Effector CD4-positive, alpha-beta T cell (primary cell): ENCODE measurements at places on chromosomes 3 and 15.

- no peak for DNase-seq
Measured at GRCh38 chr15:64249883-64250575, 87.2 kb upstream of the PPIB start.

DNA sequence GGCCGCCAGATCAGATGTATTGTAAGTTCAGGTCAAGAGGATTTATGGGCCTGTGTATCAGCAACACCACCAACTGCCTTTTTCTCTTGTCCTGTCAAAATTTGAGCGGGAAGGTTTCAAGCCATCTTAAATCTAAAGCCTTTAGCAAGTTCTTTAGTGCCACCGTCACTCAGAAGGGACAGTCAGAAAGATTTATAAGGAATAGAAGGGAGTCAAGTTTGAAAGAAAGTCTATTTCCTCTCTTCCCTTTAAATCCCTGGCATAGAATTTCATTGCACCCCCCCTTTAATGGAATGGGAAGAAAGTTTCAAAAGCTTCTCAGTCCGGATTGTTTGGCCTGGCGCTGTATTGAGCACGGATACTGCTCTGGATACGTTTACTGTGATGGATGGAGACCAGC, 359.4 kb downstream of the FEZF2 start:
- DNase-seq, result no peak

DNA sequence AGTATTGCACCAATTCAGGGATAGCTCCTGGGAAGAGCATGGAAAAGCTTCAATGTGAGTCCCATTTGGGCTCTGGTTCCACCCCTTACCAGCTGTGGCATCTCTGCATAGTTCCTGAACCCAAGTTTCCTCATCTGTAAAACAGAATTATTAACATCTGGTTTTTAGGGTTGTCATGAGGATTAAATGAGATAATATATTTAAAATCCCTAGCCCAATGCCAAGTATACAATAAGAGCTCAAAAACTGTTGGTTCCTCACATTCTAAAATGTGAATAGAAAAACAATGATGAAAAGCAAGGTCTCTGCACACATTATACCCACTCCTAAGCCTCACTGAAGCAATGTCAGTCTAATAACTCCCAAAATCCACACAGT, 237.3 kb upstream of the WNT5A start:
- DNase-seq, result no peak

GRCh38 chr15:42368096-42368495, 8.8 kb downstream of the CAPN3 start:
- DNase-seq, result no peak

GRCh38 chr3:53171064-53171418, 10.0 kb downstream of the PRKCD start:
- no peak for DNase-seq

GRCh38 chr3:113533534-113533892, 1.2 kb downstream of the SIDT1 start:
- DNase-seq, result peak; percentile 15

GRCh38 chr3:138135146-138135832, 3.1 kb upstream of the A4GNT start:
- no peak for DNase-seq

- DNase-seq, result no peak
Measured at GRCh38 chr3:127170814-127171213, 22.1 kb upstream of the PRR23E start.

- DNase-seq, result no peak
Measured at GRCh38 chr15:100703671-100704070, 101.3 kb downstream of the ASB7 start.

DNA sequence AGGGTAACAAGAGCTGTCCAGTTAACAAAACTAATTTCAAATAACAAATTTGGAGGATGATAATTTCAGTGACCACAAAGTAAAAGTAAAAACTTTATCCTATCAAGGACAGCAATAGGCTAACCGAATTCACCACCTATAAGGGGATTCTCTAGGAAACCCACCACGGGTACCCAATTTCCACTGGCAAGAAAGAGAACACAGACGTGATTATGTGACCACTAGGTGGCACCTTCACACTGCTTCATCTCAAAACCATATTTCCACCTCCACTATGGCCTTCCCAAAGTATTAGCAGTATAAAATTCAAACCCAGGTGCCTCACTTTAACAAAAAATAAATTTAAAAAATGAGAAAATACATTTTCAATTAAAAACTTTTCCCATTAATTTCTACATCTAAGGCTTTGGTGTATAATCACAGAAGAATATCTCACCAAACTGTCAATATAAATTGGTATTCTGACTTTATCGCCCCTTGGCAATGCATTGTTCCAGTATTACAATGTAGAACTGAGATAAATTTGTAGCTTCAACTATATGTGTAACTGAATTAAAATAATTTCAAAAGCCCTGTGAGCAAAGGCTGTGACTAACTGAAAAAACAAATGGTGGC, 96.5 kb downstream of the FSIP1 start:
- peak; percentile 9 for DNase-seq

- DNase-seq, result no peak
Measured at GRCh38 chr15:64858021-64858575, 16.4 kb downstream of the PLEKHO2 start.

GRCh38 chr3:10391391-10391790, 70.5 kb upstream of the SEC13 start:
- DNase-seq, result no peak

- DNase-seq, result no peak
Measured at GRCh38 chr3:195219351-195220230, 51.4 kb downstream of the XXYLT1 start.

DNA sequence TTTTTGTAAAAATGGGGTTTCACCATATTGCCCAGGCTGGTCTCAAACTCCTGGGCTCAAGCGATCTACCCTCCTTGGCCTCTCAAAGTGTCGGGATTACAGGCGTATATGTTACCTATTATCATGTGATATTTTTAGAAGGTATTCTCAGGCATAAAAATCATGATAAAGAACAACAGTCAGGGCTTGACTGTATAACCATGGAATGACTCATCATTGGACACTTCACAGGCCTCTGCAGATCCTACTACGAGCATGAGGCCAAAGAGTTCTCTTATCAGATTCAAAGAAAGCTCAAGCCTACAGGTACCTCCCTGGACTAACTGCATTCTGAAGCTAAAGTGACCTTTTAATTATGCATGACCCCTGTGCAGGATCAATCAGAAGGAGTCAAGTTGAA, 91.7 kb upstream of the PRICKLE2 start:
- no peak for DNase-seq

DNA sequence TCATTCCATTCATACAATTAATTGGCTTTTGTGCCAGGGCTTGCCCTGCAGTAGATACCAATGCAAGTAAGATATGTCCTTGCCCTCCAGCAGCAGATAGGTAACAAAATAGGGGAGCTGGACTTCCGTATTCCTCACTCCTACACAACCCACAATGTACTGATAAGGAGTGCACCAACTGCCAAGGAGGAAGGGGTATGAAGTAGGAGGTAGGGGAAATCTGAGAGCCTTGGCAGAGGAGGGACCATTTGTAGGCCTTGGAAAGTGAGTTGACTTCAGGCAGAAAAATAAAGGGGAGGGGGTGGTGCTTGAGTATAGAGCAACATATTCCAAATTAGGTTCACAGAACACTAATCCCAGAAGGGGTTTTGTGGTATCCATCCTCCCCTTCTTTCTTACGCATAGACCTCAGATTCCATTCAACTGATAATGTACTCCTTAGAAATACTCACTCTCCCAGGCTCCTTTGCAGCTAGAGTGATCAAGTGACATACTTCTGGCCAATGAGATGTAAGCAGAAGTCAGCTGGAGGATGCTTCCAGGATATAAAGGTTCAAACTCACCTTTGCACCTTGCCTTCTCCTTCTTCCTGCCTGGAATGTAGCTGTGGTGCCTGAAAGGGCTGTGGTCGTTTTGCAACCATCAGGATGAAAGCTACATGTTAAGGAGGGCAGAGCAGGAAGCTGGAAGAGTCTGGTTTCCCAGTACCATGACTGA, 127.1 kb upstream of the SMAD3 start:
- no peak for DNase-seq

- DNase-seq, result peak; percentile 3
Measured at GRCh38 chr3:40387001-40387894, at the start of gene ENTPD3. ENTPD3 (plus strand) TSS chr3:40387184; CDS start chr3:40388058, 874 bp downstream.
